ENCODE measurements at places on chromosomes 4 and X.

- DNase-seq: no peak
Measured at GRCh38 chrX:9519546-9520216, 54.8 kb downstream of the TBL1X start.

GRCh38 chr4:150363721-150364688, 217.9 kb upstream of the MAB21L2 start:
- no peak for DNase-seq

DNA sequence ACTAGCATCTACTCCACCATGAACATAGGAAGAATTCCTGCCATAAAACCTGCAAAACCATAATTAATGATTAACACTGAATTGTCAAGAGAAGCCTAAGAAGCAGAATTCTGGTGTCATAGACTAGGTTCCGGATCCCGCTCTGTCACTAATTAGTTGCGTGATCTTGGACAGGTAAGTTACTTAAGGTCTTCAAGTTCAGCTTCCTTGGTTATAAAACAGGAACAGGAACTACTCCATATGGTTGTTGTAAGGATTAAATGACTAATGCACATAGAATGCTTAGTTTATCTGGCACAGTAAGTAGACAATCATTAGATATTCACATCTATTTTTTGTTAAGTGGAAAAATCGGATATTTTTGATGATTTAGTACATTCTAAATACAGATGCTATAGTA, 14.3 kb downstream of the G3BP2 start:
- no peak for DNase-seq

DNA sequence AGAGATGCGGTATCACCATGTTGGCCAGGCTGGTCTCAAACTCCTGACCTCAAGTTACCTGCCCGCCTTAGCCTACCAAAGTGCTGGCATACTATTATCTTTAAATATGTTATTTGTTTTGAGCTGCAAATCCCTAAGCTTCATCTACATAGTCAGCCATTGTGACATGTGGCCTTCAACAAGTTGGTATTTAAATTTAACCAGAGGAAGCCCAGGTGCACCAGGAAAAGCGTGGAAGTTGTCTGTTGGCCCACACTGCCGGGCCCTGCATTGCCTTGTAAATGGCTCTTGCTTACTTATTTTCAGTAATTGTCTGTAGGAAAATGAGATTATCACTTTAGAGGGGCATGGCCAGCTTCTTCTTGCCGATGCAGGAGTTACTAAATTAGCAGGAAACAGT, 6.0 kb downstream of the WWC2 start:
- no peak for DNase-seq

GRCh38 chrX:5958523-5958922, 270.1 kb downstream of the NLGN4X start:
- DNase-seq: no peak

- DNase-seq: no peak
Measured at GRCh38 chrX:138519296-138519695, 192.2 kb downstream of the FGF13 start.

GRCh38 chr4:122702939-122703338, 29.6 kb upstream of the BBS12 start:
- DNase-seq: no peak

GRCh38 chrX:21993265-21993664, 38.9 kb upstream of the PHEX start:
- no peak for DNase-seq

GRCh38 chrX:104854188-104854587, 288.2 kb downstream of the IL1RAPL2 start:
- DNase-seq: no peak

- DNase-seq: no peak
Measured at GRCh38 chr4:89358935-89359638, 51.5 kb upstream of the GPRIN3 start.

DNA sequence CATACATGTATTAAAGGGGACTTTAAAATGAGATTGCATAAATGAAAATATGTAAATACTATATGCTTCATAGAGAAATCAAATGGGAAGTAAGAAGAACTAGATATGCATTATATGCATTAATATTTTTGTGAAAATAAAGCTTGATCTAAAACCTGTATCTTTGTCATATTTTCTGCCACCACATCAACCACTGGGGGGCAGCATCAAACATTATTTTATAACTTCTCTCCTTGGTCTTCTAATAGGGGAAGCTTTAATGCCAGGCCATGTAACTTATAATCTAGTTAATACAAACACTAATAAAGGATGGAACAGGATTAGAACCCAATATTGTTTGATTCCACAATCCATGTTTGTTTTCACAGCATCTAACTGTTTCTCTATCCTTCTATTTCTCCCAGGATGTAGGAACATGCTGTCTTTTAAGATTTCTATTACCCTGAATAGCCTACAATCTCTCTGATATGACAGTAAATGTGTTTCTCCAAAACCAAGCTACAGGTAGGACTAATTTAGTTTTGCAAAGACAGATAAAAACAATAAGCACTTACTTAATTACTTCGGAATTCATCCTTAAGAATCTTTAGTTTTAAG, 10.0 kb downstream of the QRFPR start:
- DNase-seq: peak; percentile 43

- no peak for DNase-seq
Measured at GRCh38 chr4:164771088-164771487, 17.2 kb downstream of the SMIM31 start.

DNA sequence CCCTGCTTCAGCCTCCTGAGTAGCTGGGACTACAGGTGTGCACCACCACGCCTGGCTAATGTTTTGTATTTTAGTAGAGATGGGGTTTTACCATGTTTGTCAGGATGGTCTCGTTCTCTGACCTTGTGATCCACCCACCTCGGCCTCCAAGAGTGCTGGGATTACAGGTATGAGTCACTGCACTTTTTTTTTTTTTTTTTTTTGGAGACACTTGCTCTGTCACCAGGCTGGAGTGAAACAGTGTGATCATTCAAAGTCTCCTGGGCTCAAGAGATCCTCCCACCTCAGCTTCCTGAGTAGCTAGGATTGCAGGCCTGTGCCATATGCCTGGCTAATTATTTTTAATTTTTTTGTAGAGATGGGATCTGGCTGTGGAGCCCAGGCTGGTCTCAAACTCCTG, 338.8 kb downstream of the PPP3CA start:
- DNase-seq: no peak

DNA sequence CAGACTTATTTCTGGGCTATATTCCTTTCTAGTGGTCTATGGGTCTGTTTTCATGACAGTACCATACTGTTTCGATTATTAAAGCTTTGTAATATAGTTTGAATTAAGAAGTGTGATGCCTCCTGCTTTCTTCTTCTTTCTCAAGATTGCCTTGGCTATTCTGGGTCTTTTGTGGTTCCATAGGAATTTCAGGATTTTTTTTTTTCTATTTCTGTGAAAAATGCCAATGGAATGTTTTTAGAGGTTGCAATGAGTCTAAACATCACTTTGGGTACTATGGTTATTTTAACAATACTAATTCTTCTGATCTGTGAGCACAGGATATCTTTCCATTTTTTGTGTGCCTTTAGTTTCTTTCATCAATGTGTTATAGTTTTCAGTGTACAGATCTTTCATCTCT, 204.3 kb upstream of the HCCS start:
- DNase-seq: no peak

DNA sequence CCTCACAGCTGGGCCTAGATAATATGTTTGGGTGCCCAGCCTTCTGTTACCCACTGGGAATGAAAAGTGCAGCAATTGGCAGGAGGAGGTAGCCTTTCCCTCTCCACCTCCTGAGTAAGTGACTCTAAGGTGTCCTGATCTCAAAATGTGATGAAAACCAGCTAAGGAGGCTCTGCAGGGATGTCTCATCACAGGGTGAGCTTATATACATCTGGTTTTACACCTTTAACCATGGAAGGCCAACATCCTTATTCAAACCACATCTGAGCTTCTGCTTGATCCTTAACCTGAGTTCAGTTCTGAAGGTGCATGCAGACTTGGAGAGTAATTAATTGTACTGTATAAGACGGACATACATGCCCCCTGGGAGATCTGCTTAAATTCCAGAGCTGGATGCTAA, 53.7 kb downstream of the HOPX start:
- no peak for DNase-seq

DNA sequence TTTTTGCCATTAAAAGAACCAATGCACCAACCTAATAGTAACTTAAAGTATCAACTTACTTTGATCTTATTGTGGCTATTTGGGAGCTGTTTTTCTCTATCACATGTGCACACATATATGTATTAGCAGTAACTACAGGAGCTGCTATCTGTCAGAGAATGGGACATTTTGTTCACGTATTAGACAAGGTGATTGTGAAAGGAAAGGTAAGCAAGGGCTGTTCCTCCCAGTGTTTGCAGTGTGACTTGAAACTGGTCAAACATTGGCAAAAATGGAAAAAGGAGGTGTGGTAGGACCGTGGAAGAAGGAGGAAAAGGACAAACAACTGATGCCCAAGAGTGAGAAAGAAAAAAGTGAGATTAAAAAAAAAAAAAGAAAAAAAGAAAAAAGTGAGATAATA, 43.1 kb upstream of the KLHL2 start:
- no peak for DNase-seq

DNA sequence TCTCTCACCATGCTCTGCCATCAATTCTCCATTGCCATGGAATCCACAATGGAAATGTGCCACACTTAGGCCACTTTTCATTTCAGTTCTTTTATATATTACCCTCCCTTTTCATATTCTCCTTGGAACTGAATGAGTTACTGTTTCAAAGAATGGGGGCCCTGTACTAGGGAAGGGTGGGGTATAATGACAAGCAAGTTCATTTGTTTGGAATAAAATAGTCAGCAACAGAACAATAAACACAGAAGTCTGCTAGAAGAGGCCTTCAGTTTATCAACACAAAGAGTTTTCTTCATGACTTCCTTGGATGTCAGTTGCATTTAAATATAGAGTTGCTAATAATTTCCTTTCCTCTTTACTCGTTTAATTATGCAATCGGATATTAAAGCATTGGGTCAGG, 478.3 kb upstream of the FTHL17 start:
- DNase-seq: no peak

GRCh38 chr4:26126143-26126718, 194.6 kb upstream of the RBPJ start:
- DNase-seq: peak; percentile 29

GRCh38 chr4:147025042-147025441, 79.4 kb upstream of the TTC29 start:
- no peak for DNase-seq

DNA sequence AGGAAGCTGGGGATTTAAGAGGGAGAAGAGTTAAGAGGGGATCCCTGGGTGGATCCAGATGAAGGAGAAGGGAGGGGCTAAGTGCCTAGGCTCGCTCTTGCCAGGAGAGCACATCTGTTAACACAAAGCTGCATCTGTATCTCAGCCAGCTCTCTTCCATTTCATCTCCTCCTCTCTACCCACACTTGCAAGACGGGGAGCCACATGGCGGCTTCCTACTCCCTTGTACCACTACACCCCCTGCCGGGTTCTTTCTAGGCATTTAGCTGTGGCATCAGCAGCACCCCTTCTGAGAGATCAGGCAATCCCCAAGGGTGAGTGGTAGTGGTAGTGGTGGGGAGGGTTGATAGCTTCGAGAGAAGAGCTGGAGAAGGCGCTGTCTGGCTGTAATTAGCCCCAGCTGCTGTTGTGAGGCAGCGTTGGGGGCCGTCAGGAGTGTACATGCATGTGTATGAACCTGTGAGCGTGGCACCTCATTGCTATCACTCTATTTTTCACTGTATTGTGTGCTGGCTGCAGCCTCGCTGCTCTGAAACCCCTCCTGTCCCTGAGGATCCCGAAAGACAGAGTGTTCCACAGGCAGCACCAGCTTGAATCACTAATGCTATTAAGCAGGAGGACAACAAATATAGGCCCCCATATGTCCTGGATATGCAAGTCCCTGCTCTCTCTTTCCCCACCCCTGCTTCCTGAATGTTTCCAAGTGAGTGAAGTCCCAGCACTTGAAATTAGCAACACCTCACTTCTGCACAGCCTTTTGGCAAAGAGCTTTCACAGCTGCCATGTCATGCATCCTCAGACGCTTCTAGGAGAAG, 73.7 kb downstream of the RTL9 start:
- DNase-seq: no peak

DNA sequence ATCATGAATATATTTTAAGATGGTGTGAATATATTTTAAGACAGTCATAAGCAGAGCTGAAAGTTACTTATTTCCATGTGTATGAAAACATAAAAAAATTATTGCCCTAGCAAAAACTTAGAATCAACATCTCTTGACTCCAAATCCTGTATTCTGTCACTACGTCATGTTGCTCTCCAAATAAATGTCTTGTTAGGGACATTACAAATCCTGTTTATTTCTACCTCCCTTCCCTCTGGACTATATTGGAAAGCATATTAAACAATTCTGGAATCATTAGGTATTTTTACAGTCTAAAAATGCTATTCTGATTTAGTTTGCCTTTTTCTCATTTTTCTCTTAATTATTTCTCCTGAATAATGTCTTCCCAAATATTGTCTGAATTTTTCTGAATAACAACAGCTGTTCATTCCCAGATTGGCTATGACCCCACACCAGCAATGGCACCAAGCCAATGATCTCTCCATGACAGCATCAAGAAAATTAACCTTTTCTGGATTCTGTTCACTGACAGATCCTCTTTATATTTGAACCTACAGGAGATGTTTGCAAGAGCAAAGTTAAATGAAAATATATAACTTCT, 523.1 kb downstream of the IQCM start:
- no peak for DNase-seq

GRCh38 chr4:8905773-8906667, 34.4 kb upstream of the HMX1 start:
- no peak for DNase-seq

GRCh38 chr4:29046781-29047180, 1673.4 kb upstream of the PCDH7 start:
- DNase-seq: no peak

- DNase-seq: no peak
Measured at GRCh38 chrX:100658941-100659381, 15.0 kb downstream of the SRPX2 start.

DNA sequence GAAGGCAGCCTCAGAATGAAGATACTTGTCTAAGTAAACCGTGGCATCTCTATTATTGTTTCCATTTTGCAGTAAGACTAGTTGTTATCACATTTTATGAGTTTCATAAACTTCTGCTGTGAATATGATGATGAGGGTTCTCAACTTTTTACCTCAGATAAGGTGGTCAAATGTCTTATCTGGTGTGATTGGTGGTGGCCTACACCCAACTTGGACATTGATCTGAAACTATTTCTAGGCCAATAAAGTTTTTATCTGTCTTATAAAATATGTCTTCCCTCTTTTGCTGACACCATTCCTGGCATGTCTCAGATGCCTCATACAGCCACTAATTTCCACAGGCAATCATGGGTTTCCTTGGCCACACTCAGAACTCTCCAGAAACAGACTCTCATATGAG, 480.3 kb upstream of the NR3C2 start:
- no peak for DNase-seq

GRCh38 chr4:78309352-78309751, 242.2 kb upstream of the ANXA3 start:
- no peak for DNase-seq

- DNase-seq: no peak
Measured at GRCh38 chr4:40923316-40924095, 173.8 kb downstream of the NSUN7 start.
